ENCODE measurements at places on chromosomes 13 and 19.
A peak's percentile ranks its signal among the peaks of the same experiment; 100 is the strongest.

- DNase-seq = peak; percentile 75
These were observed at the start of gene LPAR6 for GRCh38 chr13:48412881-48413351. Gene LPAR6 (minus strand): TSS chr13:48413113. CDS start chr13:48412423, 690 bp downstream.

GRCh38 chr19:50344661-50345318 is 15.6 kb upstream of the KCNC3 start:
- DNase-seq = no peak

GRCh38 chr19:49142866-49143335 is 12.3 kb downstream of the HRC start:
- DNase-seq = no peak

DNA sequence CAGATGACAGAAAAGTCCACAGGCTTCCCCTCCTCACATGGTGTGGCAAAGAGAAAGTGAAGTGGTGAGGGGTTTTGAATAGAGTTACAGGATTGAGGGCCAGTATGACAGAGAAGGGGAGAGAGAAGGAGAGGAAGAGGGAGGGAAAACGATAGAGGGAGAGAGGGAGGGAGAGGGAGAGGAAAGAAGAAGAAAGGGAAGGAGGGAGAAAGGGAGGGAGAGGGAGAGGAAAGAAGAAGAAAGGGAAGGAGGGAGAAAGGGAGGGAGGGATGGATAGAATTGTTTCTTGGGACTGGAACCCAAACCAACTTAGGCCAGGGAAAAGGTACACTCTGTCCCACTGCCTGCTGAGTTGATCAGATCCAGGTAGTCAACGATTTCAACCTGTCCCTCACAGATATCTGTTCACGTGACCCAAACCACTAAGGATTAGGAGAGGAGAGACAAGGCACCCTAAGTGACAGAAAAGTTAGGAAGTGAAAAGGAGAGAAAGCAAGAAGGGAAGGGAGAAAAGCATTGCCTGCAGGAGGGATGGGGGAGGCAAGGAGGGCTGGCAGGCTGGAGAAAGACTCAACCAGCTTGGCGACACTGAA is 8.1 kb upstream of the IGFL3 start:
- no peak for DNase-seq

DNA sequence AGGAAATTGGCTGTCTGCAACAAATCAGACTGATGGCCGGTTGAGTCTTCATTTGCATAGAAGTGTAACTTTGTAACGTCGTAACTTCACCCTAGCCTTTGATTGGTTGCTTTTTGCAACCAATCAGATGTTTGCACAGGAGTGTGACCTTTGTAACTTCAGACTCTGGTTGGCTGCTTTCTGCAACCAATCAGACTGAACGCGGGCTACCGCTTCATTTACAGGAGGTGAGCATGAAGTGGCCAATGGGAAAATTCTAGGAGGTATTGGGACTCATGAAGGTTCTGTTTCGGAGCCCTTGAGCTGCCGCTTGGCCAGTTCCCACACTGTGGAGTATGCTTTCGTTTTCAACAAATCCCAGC is 441 bp upstream of the ZNF559 start:
- peak; percentile 59 for DNase-seq

DNA sequence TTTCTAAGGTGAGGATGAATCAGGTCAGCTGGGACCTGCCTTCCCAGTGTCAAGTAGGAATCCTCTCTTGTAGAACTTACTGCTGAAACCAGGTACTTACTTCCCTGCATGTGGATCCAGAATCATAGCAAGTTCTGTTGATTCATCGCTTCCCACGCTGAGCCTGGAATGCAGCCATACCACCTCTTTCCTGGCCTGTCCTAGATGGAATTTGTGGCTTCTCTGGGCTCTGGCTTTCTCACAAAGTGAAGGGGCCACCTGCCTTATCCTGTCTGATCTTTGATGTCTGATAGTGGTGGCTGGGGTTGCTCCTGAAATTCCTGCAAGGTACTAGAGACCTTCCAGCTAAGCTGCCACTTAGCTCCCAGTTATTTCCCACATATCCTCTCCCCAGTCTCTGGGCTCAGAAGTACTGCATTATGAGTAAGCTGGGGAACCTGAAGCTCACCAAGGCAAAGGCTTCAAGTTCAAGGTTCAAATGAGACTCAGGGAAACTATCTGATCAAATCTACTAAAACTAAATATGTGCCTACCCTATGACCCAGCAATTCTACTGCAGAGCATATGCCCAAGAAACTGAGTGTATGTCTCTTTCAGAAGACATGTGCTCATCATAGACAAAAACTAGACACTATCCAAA is 103.5 kb downstream of the SUCLA2 start:
- DNase-seq = no peak

- no peak for DNase-seq
These were observed 227.5 kb downstream of the DCT start for GRCh38 chr13:94251831-94252608.

- DNase-seq = no peak
These were observed 53.6 kb upstream of the ARHGEF7 start for GRCh38 chr13:111061358-111062045.

GRCh38 chr13:105278943-105279381 is 1256.5 kb downstream of the EFNB2 start:
- no peak for DNase-seq

GRCh38 chr13:97761796-97762540 is 191.5 kb upstream of the IPO5 start:
- no peak for DNase-seq

DNA sequence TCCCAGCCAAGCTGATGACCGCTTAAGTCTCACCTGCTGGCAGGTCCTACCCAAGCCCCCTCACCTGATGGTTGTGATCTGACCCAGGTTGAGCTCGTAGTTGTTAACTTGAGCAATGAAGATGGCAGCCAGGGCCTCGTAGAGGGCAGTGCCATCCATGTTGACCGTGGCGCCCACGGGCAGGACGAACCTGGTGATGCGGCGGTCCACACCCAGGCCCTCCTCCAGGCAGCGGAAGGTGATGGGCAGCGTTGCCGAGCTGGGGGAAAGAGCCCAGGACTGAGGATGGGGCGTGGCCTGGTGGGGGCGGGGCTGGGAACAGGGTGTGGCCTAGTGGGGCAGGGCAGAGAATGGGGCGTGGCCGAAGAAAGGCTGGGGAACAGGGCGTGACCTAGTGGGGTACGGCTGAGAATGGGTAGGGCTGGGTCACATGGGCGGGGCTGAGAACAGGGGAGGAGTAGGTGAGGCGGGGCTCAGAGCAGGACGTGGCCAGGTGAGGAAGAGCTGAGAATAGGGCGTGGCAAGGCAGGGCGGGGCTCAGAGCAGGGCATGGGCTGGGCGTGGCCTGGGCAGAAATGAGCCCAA is 12.9 kb downstream of the OR7C2 start:
- DNase-seq = no peak

DNA sequence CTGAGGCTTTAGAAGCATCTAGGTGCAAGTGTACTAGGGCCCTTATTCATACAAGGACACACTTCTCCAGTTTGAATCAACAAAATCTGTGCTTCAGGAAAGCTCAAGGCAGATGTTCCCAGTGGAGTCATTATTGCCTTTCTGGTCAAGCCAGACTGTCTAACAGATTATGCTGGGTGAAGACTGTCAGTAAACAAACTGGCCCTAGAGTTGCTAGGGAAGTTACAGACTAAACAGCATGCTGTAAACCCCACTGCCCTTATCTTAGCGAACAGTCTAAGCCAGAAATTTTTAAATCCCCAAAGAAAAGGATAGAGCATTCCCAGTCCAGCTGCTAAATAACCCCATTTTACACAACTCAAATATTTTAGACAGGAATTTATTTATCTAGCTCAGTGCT is 1701.3 kb upstream of the PRR20A start:
- no peak for DNase-seq

DNA sequence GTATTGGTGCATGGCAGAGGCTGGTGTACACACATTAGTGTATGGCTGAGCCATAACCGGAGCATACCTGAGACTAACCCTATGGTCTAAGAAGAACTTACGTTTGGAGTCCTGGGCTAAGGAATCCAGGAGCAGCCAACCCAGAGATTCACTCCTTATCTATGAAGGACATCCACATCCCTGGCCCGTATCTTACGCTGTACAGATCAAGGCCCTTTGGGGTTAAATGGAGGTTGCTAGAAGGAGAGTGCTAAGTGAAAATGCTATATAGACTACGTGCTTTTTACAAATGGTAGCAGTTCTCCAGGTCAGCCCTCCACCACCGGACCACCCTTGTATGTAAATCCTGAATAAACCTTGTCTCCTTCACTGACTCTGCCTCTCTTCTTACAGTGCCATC is 1.9 kb upstream of the SUGT1 start:
- DNase-seq = no peak

- DNase-seq = no peak
These were observed 764.9 kb downstream of the LIG4 start for GRCh38 chr13:107450431-107450830.

DNA sequence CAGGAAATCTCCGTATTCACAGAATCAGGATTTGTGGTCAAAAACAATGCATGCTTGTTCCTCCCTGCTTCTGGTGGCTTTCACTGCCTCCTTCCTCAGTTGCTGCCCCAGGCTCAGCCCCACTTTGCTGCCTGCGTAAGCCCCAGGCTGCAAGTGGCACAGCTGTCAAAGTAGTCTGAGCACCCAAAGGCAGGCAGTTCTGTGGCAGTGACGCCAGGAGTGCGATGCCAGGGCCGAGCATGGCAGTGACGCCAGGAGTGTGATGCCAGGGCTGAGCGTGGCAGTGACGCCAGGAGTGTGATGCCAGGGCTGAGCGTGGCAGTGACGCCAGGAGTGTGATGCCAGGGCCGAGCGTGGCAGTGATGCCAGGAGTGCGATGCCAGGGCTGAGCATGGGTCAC is 77.3 kb upstream of the GPR183 start:
- no peak for DNase-seq

- no peak for DNase-seq
These were observed 4.9 kb downstream of the AP1M1 start for GRCh38 chr19:16202320-16203255.

DNA sequence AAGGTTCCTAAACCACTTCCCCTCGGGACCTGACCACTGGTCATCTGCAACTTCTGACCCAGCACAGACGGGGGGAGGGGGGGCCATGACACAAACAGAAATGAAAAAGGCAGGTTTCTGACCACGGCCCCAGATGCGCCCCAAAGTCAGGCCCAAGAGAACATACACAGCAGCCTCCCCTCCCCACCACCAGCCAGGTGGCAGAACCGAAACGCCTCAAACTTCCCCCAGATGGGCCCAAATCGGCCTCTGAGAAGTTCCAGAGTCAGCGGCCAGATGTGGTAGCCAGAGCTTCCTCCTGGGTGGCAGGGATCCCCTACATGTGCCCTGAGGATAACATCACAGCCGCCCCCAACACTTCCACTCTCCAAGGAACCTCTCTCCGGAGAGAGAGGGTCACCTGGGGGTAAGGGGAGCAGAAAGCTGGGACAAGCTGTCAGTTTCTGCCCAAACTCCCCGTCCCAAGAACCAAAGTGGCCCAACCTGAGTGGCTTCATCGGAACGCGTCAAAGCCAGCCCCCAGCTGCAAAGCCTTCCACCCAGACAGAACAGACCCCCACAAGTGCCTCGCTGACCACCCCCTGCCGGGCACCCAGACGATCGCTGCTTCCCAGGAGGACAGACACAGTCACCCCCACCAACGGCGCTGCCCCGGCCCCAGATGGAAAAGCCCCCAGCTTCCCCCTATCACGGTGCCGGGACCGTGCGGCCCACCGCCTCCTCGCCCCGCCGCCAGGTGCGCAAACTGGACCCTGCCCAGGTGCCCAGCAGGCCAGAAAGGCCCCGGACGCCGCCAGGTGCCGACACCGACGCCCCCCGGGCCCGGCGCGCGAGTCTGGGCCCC is 800 bp downstream of the ELL start:
- no peak for DNase-seq

GRCh38 chr19:18790566-18791314 is at the start of gene COMP:
Gene COMP (minus strand): TSS chr19:18791305. CDS start chr19:18791269, 36 bp downstream.
- no peak for DNase-seq

DNA sequence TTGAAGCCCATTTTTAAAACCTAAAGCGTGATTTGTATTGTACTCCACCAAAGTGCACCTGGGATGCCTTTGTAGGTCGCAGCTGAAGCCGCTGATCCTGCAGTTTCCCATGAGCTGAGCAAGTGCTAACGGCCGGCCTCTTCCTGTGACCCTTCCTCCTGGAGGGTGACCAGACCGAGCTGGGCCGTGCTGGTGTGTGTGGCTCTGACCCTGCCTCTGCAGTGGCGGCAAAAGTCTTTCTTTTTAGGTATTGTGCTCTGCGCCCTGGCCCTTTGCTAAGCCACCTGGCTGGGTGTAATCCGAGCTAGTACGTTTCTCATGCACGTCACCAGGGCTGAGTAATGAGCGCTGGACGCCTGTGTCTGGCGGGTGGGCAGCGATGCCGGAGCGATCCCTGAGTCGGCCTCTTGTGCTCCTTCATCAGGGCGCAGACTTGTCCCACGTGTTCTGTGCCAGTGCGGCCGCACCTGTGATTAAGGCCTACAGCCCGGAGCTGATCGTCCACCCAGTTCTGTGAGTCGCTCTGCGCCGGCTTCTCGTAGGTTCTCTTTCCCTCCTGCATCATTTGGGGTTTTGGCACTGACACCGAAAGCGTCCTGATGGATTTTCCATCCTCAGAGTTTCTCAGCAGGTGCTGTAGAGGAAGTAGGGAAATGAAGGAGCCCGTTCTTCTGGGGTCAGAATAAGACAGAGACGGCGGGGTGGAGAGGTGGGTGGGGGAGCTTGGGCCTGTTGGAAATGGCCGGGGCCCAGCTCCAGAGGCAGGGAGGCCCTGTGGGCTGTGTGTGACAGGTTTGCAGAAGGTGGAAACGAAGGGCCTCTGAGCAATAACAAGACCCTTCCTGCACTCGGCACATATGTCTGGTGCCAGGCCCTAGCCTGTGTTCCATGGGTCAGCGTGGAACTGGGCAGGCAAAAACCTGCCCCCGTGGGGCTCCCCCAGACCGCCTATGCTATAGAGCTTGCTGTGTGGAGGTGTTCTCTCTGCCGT is 9.7 kb downstream of the NAXD start:
- DNase-seq = no peak

DNA sequence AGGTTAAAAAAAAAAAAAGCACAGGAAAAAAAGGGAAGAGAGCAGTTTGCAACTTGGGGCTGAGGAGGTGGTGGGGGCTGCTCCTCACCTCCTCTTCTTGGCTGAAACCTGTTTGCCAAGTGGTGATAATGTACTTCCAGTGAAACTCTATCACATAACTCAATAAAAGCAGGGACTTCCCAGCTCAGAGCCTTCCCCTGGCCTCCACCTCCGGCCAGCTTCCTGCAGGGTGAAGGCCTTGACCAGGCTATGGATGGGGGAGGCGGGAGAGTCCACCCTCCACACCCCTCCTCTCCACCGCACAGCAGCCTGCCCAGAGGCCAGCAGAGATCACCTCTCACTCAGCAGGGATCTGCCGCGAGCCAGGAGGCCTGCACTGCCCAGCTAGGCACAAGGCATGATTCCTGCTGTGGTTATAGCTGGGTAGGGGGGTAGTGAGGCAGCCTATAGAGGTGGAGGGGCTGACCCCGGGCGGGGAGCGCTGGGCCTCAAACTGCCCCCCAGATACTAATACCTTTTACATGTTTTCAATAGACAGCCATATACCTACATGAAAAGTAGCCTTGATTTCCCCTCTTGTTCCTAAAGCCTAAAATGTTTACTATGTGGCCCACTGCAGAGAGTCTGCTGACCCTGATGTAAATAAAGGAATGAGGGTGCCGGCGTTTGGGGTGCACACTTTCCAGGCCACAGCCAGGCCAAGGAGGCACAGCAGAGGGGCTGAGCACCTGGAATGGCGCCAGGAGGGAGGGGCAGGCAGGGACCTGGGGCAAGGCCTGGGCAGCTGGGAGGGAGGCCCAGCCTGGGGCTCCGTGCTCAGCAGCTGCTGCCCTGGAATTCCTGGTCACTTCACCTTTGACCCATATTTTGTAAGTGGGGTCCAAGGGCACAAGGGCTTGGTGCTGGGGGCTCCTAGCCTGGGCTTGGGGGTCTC is 10.3 kb downstream of the ZNF787 start:
- DNase-seq = no peak

- DNase-seq = no peak
These were observed 169.0 kb downstream of the TBC1D4 start for GRCh38 chr13:75312884-75313520.
